ENCODE measurements at places on chromosomes 2 and 18. TPM values are rescaled to one million over a fixed set of nuclear protein-coding genes. Genes with fewer than 3 reads are reported as not detected.

- DNase-seq = no peak
- no peak overlapping the region for H3K4me3 ChIP-seq
- H3K36me3 ChIP-seq = no peaks in the 10 kb centered on the region
- H3K27me3 ChIP-seq = no peaks in the 10 kb centered on the region
Measured at GRCh38 chr18:33404244-33404873, 36.2 kb downstream of the CCDC178 start.

LHCGR gene
- polyA plus RNA-seq = 0.04 TPM

DNA sequence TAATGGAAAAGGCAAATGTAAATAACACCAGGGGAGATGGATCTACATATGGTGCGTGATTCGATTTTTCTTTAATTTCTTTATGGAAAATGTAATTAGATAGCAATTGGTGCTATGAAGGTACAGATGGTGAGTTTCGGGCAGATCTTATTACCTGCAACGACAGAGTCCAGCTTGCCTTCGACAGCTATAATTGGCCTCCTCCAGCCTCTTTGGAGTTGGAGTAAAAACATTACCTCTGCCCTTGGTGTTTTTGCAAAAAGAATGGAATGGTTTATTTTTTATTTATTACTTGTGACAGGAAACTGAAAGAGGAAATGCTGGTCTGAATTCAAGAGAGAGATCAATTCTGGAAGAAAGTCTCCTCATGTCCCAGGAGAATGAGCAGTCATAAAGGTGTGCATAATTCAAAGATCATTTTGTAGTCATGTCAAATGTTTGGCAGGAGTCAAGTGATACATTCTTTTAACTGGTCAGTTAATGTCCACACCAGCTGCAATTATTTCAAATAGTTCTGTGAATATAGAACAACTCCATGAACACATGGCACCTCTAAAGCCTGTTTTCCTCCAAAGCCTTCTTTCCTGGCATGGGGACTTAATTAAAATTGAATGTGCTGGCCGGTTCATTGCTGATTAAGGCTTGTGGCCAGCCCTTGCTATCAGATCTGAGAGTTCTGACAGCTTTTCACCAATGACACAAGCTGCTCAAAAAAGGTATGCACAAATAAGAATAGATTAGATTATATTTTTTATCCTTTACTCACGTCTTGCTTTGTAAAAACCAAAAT is 46.9 kb upstream of the KCNH7 start:
- no peaks in the 10 kb centered on the region for H3K36me3 ChIP-seq
- H3K4me1 ChIP-seq = no peaks in the 10 kb centered on the region
- DNase-seq = no peak

GRCh38 chr2:147442816-147443215 is 402.0 kb upstream of the ACVR2A start:
- DNase-seq = no peak
- no peaks in the 10 kb centered on the region for H3K27me3 ChIP-seq
- no peak overlapping the region for H3K27ac ChIP-seq

GRCh38 chr2:14352067-14352466 is 280.4 kb upstream of the LRATD1 start:
- DNase-seq = no peak
- H3K4me1 ChIP-seq = no peaks in the 10 kb centered on the region
- H3K27ac ChIP-seq = no peak overlapping the region
- no peaks in the 10 kb centered on the region for H3K36me3 ChIP-seq

GRCh38 chr2:12170121-12170520 is 423.7 kb downstream of the LPIN1 start:
- H3K4me3 ChIP-seq = no peak overlapping the region
- no peaks in the 10 kb centered on the region for H3K27me3 ChIP-seq
- H3K27ac ChIP-seq = peak overlapping the region; percentile 36
- H3K36me3 ChIP-seq = no peaks in the 10 kb centered on the region
- peaks cover 10% of the 10 kb centered on the region for H3K4me1 ChIP-seq

GRCh38 chr2:216596236-216596979 is 36.8 kb upstream of the IGFBP2 start:
- no peak overlapping the region for H3K27ac ChIP-seq
- no peaks in the 10 kb centered on the region for H3K36me3 ChIP-seq
- DNase-seq = no peak
- H3K27me3 ChIP-seq = no peaks in the 10 kb centered on the region

GRCh38 chr2:176152350-176153181 is 1.2 kb downstream of the HOXD4 start:
- no peak overlapping the region for H3K27ac ChIP-seq
- no peaks in the 10 kb centered on the region for H3K36me3 ChIP-seq
- peaks cover 65% of the 10 kb centered on the region for H3K27me3 ChIP-seq
- H3K4me3 ChIP-seq = no peak overlapping the region
- no peak for DNase-seq
- H3K4me1 ChIP-seq = no peaks in the 10 kb centered on the region

All from small intestine (tissue), 16 donors.